ENCODE measurements at places on chromosomes 5 and 9.

GRCh38 chr5:37247036-37247435 is 2.1 kb downstream of the CPLANE1 start:
- DNase-seq = no peak

DNA sequence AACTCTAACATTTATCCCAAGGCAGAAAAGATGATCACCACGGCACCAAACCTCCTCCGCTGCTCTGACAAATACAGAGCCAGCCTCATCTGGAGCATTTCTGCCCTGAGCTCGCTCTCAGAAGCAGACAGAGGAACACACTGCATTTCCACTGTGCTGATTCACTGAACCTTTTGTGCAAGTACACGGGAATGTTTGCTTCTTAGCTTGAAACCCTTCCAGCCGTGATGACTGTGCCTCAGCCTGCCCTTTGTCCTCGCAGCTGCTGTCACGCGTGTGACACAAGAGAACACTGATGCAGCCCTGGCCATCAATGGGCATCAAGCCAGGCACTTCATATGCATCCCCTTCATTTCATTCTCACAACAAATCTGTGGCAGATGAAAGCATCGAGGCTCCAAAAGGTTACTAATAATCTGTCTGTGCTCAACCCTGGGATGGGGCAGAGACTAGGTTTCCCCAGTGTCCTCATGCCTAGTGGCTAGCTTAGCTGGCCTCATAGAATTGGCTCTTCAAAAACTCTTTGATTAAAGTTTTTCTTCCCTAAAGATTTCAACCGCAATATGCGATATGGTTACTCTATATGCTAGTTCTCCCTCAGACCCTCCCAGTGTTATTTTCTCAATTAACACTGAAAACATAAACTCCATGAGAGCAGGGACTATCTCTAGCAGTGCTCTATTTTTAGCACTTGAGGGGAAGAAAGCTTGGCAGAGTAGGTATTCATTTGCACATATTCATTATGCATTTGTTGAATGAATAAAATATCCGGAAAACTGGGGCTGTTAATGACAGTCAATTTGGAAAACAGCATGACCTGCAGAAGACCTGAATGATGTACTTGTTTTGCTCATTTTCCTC is 7.3 kb downstream of the CDC14B start:
- no peak for DNase-seq

DNA sequence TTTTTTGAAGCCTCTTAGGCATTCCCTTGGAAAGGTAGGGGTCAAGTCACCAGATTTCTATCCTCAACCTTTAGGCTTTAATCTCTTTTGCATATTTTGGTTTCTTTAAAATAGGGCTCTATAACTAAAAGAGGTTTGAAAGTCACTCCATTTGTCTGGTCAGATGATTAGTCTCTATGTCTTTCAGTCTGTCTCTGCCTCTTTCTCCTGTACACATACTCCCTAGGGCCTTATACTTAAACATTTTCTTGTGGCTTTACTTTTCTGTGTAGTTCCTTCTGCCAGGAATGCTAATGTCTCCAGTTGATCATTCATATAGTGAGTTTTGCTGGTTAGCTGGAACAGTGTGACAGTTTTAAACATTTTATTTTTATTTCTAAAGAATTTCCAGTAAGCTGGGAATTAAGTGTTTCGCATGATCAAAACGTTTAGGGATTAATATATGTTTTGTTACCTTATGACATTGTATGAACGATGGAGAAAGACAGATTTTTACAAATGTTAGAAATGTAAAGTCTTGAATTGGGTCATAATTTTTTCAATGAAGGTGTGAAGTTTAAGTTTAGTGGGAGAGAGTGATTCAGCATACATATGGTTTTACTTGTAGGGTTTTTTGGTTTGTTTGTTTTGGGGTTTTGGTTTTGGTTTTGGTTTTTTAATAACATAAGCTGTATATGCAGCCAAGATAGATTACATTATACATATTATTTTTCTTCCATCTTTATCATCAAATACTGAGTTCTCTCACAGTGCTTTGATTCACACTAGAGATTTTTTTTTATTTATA is 90.6 kb downstream of the ZCCHC7 start:
- DNase-seq = no peak

GRCh38 chr9:123534336-123534735 is 178.3 kb downstream of the CRB2 start:
- no peak for DNase-seq

- no peak for DNase-seq
These were observed 1.3 kb upstream of the SUSD3 start for GRCh38 chr9:93057042-93057702.

- DNase-seq = no peak
These were observed 395.9 kb downstream of the SEMA5A start for GRCh38 chr5:9149988-9150387.

- DNase-seq = no peak
These were observed 1.9 kb downstream of the PCSK5 start for GRCh38 chr9:75892216-75892911.

GRCh38 chr5:153480401-153480800 is 10.1 kb upstream of the GRIA1 start:
- peak; percentile 54 for DNase-seq

- no peak for DNase-seq
These were observed 72.9 kb downstream of the SMIM15 start for GRCh38 chr5:61089351-61089750.

GRCh38 chr5:68436686-68437520 is 221.3 kb downstream of the PIK3R1 start:
- no peak for DNase-seq

GRCh38 chr9:34379334-34380033 is 2.8 kb upstream of the MYORG start:
- peak; percentile 95 for DNase-seq

DNA sequence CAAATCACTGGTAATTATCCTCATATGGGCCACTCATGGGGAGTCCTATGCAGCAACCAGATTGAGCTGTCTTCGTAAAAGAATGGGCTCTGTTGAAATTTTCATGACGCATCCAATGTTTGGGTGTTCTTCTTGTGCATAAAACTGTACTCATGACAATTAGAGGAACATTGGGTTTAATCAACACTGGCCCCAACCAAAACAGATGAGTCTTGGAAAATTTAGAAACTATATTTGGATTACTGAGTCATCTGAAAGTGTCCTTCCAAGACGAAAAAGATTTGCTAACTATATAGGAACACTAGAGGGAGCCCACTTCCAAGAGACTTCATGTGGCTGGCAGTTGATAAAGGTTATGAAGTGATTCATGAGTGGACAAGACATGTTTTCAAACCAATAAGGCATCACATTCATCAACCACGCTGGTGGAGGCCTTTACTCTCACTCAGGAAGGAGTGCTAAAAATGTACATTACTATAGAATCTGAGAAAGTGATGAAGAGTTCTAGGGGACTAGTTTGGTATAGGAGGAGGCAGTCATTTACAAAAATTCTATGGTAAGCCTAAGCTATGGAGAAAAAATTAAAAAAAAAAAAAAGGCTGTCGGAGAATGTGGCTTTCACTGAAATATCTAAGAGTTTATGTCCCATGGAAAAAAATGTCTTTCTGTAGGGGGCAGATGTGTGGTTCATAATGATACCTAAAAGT is 313.5 kb downstream of the PRDM9 start:
- DNase-seq = peak; percentile 48

DNA sequence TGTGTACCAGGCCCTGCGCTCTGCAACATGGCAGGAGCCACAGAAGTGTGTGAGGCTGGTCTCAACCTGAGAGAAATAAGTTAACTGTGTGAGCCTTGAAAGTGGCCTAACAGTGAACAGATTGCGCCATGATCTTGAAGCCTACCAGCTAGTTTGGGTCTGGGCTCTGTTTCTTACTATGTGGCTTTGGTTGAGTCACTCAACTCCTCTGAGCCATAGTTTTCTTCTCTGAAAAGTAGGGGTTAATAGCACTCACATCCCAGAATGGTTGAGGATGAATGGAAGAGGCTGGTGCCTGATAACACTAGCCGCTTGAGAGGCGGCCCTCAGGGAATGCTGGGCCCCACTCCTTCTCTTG is 121.5 kb downstream of the RGS3 start:
- DNase-seq = peak; percentile 44

DNA sequence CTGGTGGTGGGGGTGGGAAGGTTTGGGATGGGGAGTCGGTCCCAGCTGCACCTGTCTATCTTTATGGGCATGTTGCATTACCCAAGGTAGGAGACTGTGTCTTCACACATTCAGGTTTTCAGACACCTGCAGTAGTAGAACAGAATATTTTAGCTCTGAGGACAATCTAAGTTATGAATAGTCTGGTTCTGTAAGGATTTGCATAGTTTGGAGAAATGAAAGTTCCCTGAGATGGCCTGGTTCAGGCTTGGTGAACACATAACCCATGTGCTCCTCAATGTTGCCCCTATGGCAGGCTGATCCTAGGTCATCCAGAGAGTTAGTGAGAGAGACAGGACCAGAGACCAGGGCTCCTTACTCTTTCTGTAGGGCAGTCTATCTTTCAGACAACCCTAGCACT is 20.7 kb downstream of the TNFSF8 start:
- DNase-seq = no peak
